HCT116 (cell line): ENCODE measurements at places on chromosomes 16 and 17. TPM values are rescaled to one million over a fixed set of nuclear protein-coding genes. Genes with fewer than 3 reads are reported as not detected.
A peak's percentile ranks its signal among the peaks of the same experiment; 100 is the strongest.

- DNase-seq, result no peak
Observed at GRCh38 chr16:58492735-58493134, 7.2 kb upstream of the NDRG4 start.

Gene TEKT1
- not detected for total RNA-seq

Gene ALOX15B
- total RNA-seq, result 0.30 TPM

- DNase-seq, result no peak
Observed at GRCh38 chr17:67353929-67354574, 12.3 kb downstream of the PSMD12 start.

Gene ZFPM1
- total RNA-seq, result 14.6 TPM

Gene RGS9
- 8.6 TPM for total RNA-seq

Gene CCL14
- not detected for total RNA-seq

DNA sequence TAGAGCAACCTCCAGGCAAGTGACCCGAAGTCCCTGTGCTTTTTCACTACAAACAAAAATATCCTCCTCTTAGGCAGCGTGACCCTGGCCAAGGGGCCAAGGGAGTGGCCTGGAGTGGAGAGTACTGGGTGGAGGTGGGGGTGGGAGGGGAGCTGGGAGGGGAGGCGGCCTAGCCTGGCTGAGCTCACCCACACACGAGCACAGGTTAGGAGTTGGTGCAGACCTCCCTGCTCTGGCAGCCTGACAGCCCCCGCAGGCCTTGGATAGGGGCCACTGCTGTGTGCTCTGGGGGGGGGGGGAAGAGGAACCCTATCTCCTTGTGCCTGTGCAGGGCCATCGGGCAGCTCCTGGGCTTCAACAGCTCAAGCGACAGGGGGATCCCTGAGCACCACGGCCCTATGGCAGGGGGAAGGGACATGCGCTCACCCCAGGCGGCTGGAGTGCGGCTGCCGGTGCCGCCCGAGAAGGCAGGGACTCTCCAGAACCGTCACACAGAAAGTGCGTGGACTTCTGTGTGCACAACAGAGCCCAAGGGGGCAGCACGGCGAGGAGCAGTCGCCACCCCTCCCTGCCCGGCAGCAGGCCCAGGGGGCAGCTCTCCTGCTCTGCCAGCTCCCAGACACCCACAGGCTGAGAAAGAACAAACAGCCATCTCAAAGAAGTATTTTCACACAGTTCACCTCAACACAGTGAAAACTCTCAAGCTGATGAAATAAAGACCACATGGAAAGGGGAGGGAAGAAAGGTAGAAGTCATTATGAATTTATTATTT, 13.3 kb downstream of the SLC16A3 start:
- no peak for DNase-seq

Gene CES4A
- total RNA-seq, result not detected

DNA sequence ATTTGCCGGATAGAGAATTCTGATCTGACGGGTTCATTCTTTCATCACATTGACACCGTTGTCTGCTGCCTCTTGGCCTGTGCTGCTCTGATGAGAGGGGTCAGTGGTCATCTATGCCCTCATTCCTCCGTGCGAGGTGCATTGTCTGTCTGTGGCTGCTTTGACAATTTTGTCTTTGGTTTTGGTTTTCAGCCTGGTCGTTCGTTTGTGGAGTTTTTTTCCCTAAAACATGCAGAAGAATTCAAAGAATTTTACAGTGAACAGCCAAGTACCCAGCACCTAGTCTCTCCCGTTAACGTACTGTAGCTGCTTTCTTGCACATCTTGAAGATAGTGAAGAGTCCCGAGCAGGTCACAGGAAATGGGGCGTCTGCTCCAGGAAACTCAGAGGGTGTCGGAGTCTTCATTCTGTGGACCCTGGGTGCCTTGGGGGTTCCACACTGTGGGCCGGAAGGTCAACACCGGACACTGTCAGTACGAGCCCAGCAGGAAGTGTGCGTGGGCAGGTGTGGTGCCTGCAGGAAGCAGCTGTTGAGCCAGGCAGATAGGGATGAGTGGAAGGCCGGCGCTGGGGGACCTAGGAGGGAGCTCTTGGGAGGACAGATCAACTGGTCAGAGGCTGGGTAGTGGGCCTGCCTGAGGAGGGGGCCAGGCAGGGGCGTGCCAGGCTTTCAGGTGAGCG, 28.2 kb downstream of the CRAMP1 start:
- DNase-seq, result no peak

Gene UNC13D
- 20.2 TPM for total RNA-seq

DNA sequence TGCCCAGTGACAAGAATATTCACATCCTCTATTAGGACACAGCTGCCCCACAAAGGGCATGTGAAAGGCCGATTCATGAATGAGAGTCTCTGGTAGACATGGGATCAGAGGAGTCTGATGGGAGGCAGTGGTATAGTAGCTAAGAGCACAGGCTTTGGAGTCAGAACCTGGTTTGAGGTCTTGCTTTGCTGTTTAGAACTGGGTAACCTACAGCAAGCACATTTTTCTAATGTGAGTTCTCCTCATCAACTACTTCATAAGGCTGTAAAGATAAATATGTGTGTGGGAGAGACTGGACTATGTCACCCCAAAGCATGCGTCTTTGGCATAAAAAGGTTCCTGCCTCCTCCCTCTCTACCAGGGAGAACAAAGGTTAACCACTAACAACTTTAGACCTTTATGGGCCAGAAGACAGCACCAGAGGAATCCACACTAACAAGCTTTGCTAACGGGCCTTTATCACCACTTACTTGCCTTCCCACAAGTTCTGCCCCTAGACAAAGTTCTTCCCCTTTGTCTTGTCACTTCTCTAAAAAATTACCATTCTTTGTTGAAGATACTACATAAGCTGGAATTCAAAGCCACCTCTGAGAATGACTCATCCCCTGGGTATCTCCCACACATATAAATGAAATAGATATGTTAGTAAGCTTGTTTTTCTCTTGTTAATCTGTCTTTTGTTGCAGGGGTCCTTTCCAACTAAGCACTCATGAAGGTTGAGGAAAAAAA, 21.1 kb downstream of the CDR2 start:
- DNase-seq, result peak; percentile 19

DNA sequence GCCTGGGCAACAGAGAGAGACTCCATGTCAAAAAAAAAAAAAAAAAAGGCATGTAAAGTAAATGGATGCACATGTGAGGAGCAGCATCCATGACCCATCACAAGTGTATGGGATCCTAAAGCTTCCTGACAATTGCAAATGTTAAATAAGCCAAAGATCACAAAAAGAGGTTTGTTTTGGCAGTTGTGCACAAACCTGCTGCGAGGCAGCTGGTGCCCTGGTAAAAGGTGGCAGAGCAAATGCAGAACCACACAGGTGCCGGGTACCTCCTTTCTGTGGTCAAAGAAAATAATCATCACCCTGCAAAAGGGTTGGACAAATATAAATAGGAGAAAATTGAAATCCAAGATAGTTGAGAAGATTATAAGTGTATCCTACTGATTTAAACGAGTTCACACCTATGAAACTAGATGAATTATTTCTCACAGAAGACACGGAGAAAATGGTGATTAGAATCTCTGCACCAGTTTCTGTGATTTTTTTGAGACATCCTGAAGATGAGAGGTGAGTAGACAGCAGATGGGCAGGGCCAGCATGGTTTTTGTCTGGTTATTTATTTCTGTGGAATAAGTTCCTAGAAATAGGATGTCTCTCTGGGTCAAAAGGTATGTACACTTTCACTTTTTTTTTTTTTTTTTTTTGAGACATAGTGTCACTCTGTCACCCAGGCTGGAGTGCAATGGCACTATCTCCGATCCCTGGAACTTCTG, 291.3 kb downstream of the CDH13 start:
- no peak for DNase-seq

- no peak for DNase-seq
Observed at GRCh38 chr17:35161281-35161761, 13.7 kb downstream of the UNC45B start.

Gene NOG
- total RNA-seq, result 0.25 TPM

GRCh38 chr17:52647411-52647810, 488.9 kb upstream of the CA10 start:
- no peak for DNase-seq

Gene PMFBP1
- 5.6 TPM for total RNA-seq

Gene MYH13
- not detected for total RNA-seq

- DNase-seq, result no peak
Observed at GRCh38 chr16:23334457-23334853, 32.4 kb downstream of the SCNN1B start.

DNA sequence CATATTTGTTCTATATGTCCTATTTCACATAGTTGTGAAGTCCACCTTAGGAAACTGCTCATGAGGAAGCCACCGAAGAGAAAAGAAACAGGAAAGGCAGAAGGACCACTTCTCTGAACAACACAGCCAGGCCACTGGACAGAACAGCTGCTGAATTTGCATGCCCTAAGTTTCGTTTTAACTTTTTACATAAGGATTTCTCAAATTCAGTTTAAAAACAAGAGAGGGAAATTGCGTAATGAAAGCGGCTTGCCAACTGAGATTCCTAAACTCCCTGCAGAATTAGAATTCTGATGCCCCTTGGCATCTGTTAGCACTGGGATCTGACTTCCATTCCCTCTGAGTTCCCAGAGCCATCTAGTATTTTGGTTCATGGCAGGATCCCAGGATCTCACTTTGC, 5.0 kb upstream of the CCL8 start:
- DNase-seq, result no peak

Gene SLFN12L
- total RNA-seq, result 0.17 TPM

Gene CTRB1
- total RNA-seq, result 5.6 TPM

Gene C17orf78
- not detected for total RNA-seq

DNA sequence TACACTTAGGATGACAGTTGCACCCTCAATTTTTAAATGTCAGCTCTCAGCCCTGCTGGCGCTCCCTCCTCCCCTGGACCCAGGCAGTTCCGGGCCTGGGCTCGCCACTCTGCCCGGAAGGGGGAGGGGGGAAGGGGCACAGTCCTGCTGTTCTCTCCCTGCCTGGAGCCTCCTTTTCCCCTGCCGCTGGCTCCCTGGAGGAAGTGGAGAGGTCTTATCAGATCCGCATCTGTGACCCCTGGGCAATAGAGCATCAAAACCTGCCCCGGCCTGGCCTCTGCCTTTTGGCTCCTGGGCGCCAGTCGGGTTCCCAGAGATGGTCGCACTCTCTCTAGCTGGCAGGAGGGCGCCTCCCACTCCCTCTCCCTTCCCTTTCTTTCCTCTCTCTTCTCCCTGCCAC, 149.3 kb downstream of the IRF8 start:
- DNase-seq, result no peak

DNA sequence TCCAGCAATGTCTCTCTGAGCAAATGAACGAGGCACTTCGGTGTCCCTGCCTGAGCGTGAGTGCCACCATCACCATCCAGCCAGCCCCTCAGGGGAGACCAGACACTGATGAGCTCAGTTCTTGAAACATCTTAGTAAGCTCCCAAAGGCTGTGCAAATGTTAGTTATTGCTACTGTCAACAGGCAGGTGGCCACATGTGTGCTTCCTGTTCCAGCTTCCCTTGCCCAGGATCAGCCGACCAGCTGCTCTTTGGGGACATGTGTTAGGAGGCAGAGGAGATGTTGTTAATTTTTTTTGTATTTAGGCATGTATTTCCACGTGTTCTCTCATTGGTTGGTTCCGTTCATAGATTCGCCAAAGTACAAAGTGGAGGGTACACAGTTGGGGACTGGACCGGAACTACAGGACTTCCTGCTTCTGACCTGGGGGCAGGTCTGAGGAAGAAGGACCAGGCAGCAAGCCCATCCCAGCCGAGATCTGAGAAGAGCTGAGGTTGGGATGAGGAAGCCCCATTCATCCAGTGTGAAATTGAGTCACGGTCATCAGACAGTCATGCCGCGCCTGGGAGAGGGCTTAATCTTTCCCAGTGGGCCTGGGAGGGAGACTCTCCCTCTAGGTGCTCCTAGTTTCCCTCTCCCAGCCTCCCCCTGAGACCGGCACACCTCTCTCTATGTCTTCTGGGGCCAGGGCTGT, 3.8 kb downstream of the TTYH2 start:
- no peak for DNase-seq

DNA sequence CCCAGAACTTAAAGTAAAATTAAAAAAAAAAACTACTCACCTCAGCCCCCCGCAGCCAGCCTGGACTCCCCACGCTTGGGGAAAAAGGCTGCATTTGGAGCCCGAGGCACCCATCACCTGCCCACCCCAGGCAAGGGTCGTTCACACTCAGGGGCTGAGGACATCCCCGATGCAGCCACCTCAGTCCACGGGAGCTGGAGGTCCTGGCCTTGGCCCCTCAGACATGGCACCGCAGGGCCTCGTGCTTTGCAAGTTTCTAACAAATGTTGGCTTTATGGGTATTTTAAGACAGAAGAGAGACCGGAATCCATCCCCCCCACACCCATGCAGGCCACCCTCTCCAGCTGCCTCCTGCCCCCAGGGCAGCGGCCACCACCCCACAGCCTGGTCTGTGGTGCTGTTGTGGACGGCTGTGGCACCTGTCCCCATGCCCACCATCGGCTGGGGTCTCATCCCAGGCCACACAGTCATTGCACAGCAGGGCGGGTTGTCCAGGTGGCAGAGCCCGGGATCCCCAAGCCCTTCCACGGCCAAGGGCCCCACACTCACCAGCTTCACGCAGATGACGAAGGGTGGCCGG, 116.4 kb upstream of the ZNF750 start:
- DNase-seq, result no peak
